ENCODE measurements at places on chromosomes 5 and 9. TPM values are rescaled to one million over a fixed set of nuclear protein-coding genes. Genes with fewer than 3 reads are reported as not detected.

PCDHA9 gene
- total RNA-seq = 0.16 TPM

NKD2 gene
- total RNA-seq = not detected

STPG3 gene
- total RNA-seq = not detected

TMC1 gene
- total RNA-seq = not detected

ZFP62 gene
- 35.4 TPM for total RNA-seq

OR1Q1 gene
- total RNA-seq = not detected

DNA sequence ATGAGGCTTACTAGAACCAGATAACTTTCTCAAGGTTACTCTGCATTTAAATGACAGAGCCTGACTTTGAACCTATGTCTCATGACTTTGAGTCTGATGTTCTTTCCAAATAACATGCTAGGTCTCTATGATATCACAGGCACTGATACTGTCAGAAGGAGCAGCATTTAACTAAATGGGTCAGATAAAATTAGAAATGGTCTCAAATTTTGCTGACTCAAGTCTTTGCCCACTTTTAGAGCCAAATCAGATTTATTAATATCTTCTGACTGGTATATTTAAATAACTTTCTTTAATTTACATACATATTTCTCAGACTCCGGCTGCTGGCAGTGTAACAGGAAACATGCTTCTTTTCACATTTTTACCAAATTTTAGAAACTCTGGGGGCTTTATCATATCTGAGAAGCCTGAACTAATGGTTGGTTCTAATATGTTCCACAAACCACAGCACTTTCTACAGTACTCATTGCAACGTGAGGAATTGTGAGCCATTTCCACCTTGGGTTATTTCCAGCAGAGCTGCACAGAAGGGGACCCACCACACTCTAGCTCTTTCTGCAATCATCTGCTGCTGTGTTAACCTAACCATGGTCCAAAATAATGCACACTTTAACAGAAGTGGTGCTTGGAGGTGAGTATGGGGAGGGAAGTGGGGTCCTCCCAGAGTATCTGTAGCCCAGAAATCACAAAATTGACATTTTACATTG, 79.2 kb downstream of the KCTD16 start:
- DNase-seq = no peak

DNA sequence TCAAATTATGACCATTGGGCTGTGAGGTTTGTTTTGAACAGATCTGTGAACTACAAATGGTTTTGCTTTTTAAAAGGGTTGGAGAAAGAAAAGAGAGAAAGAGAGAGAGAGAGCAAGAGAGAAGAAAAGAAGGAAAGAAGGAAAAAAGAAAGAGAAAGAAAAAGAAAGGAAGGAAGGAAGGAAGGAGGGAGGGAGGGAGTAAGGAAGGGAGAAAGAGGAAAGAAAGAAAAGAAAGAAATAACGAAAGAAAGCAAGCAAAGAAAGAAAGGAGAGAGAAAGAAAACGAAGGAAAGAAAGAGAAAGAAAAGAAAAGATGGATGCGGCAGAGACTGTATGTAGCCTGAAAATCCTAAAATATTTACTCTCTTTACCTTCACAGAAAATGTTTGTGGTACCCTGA, 104.0 kb downstream of the PARP8 start:
- DNase-seq = no peak

DNA sequence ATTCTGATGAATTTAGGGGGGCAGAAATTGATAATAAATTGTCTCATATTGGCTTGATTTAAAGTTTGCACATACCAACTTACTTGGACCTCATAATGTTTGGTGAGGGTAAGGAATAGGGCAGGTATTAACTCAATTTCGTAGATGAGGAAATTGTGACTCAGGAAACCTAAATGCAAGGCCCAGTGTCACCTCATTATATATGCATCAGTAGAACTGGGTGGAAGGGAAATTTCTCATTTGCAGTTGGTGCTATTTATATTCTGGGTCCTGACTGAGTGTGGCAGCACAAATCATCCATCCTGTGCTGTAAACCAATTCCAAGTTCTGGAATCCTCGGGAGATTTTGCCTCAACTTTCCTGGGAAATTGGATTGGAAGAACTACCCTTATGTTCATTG, 103.0 kb downstream of the SPATA31D1 start:
- no peak for DNase-seq

GRCh38 chr5:31976169-31976568, 197.9 kb downstream of the GOLPH3 start:
- no peak for DNase-seq

- no peak for DNase-seq
These were observed 110.7 kb upstream of the NFIL3 start for GRCh38 chr9:91534374-91534773.

GRCh38 chr5:148858106-148858505, 31.7 kb downstream of the ADRB2 start:
- no peak for DNase-seq

GRCh38 chr9:133468374-133468773, 8.6 kb downstream of the CACFD1 start:
- no peak for DNase-seq

- DNase-seq = no peak
These were observed 152.7 kb downstream of the COL23A1 start for GRCh38 chr5:178437386-178438075.

- no peak for DNase-seq
These were observed 50.7 kb upstream of the GARNL3 start for GRCh38 chr9:127213859-127214258.

DNA sequence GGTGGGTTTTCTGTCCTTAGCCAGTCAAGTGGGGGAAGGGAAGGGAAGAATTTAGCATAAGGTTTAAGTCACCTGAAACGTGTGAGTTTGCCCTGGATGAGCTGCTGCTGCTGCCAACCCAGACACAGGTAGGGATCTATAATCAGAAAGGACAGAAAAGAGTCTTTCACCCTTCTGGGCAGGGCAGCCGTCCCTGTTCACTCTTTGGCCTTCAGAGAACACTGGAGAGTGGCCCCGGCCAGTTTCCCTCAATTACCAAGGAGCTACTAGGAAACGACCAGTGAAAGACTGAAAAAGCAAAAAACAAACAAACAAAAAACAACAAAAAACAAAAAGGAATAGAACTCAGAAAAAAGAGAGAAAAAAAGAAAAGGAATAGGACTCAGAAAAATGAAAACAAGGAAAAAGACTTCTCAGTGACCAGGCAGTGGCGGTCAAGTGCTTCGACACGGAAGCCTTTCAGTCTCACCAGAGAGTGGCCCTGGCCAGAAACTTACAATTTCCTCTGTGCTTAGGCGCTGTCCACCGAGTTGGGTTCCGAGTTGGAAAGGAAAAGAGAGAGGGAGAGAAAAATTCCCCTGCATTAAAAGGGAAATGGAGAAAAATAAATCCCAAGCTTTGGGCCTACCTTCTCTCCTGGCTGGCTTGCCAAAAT, 2.5 kb upstream of the GM2A start:
- DNase-seq = no peak

- DNase-seq = no peak
These were observed 7.2 kb downstream of the MLANA start for GRCh38 chr9:5897851-5898250.

GRCh38 chr9:114805670-114806525, at the start of gene TNFSF15:
TSS of gene TNFSF15 (minus strand) at chr9:114806039. CDS start at chr9:114806012, 27 bp downstream.
- DNase-seq = peak; percentile 36

DNA sequence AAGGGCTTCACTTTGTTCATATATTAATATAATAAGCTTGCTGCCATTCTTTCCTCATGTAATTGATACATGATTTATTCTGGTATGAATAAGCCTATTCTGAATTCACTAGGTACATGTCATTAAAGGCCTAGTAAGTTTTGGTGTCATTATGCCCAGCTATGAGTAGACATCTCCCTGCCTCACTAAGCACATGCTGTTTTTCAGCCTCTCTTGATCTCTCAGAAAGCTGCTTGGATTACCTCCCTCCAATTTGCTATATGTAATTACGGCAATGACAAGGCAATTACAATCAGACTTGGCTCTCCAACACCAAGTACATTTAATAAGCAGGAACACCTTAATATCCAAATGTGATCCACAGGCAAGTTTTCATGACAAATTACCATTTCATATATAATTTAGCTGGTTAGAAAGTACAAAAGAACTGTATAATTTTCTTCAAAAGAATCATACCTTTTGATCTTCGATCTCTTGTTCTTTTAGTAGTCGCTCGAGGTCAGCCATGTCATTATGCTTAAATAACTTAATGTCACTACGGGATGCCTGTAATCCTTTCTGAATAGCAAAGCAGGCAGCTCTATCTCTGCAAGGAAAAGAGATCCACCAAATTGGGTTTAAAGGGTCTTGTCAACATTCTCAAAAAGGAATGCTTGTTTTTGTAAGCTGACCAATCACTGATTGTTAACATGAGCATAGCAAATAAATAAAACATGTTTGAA, 56.3 kb downstream of the SPTLC1 start:
- DNase-seq = no peak

DNA sequence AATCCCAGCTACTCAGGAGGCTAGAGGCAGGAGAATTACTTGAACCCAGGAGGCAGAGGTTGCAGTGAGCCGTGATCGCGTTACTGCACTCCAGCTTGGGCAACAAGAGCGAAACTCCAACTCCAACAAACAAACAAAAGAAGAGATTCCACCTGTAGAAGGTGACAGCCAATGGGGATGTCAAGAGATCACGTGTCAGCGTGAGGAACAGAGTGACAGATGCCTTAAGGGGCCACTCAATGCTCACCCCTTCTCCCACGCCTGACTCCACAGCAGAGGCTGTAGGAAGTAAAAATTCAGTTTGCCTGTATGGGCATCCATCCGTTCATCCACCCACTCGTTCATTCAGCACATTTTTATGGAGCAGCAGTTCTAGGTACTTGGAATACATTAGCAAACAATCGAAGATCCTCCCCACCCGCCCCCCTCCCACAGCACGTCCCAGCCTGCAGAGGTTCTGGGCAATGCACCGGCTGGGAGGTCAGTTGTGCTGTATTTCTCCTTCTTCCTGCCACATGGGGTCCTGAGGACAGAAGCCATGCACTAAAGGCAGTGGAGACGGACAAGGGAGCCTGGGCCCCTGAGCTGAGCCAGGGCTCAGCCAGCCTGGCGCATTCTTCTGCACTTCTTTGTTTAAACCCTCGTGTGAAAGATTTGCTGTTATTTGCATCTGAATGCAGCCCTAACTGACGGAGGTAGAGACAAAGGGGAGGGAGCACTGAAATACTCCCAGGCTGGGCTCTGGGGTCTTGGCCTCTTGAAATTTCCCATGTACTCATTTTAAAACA, 11.3 kb upstream of the RNF130 start:
- no peak for DNase-seq

Data from breast epithelium (tissue), 4 donors.